8988T (cell line): ENCODE measurements at places on chromosomes 5 and 9.

DNA sequence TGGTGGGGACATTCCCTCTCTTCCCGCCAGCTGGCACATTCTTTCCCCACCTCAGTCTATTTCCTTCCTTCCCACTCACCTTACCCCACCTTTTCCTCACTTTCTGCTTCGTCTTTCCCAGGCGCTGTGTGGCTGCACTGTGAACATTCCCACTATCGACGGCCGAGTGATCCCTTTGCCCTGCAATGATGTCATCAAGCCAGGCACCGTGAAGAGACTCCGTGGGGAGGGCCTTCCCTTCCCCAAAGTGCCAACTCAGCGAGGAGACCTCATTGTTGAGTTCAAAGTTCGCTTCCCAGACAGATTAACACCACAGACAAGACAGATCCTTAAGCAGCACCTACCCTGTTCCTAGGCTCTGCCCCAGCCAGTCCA lies 7.3 kb downstream of the DNAJB5 start:
- DNase-seq: no peak

DNA sequence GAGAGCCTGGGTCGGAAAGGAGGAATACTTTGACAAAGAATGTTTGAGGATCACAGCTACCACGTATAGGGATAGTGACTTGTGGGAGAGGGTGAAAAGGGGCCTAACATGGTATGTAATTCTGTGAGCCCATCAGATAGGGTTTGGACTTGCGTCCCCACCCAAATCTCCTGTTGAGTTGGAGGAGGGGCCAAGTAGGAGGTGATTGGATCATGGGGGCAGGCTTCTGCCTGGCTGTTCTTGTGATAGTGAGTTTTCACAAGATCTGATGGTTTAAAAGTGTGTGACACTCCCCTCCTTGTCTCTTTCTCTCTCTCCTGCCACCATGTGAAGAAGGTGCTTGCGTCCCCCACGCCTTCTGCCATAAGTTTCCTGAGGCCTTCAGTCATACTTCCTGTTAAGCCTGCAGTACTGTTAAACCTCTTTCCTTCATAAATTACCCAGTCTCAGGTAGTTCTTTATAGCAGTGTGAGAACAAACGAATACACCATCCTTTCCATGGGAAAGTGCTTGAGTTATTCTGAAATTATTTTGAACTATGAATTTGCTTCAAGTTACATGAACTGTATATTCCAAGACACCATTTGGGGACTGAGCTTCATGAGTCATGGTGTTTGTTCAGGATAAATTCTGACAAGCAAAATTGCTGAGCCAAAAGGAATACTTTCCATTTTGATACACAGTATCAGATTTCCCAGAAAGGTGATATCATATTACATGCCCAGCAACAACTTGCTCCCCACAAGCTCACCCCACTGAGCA lies 68.8 kb upstream of the SSBP2 start:
- DNase-seq: no peak

- DNase-seq: no peak
Measured at GRCh38 chr5:5220901-5221631, 80.9 kb downstream of the ADAMTS16 start.

DNA sequence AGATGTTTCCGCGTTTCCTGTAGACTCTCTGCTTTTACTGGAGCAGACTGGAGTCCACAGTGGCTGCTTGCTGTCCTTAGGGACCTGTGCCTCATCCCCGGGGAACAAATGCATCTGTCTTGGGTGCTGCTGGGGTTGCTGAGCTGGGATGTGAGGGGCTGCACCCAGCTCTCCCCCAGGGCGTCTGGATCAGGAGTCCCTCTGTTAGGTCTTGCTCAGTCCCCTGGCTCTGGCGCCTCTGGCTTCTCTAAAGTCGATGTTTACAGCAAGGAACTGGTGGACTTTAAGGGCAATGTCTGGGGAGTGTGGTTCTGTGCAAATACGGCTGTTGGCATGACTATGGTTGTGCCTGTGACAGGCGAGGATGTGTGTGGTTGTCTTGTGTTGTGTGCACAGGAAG lies 91.4 kb downstream of the CACNA1B start:
- DNase-seq: no peak

DNA sequence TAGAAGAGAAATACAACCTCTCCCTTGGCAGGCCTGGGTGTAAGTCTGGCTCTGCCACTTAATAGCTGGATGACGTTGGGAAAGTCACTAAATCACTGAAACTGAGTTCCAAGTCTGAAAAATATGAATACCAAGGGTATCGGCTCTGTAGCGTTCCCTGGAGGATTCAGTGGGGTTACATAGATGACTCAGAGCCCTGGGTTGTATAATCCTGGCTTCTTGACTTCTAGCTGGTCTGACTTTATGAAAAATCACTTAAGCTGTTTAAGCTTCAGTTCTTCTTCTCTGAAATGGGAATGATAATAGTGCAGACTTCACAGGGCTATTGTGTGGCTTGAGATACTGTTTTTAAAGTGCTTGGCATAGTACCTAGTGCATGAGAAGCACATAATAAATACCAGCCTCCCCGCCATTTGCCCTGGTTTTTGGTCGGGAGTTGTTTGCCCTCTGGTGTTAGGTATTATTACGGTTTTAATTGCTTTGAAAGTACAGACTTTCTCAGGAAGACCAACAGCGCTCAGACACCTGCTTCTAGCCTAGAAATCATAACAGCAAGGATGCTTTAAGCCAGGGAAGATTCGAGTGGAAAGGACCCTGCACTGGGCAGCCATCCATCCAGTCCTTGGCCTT lies 43.0 kb downstream of the CYFIP2 start:
- DNase-seq: no peak
